ENCODE measurements at places on chromosomes 6 and 20.
A peak's percentile ranks its signal among the peaks of the same experiment; 100 is the strongest.

- DNase-seq = no peak
These were observed 182.7 kb upstream of the DTNBP1 start for GRCh38 chr6:15845492-15845891.

DNA sequence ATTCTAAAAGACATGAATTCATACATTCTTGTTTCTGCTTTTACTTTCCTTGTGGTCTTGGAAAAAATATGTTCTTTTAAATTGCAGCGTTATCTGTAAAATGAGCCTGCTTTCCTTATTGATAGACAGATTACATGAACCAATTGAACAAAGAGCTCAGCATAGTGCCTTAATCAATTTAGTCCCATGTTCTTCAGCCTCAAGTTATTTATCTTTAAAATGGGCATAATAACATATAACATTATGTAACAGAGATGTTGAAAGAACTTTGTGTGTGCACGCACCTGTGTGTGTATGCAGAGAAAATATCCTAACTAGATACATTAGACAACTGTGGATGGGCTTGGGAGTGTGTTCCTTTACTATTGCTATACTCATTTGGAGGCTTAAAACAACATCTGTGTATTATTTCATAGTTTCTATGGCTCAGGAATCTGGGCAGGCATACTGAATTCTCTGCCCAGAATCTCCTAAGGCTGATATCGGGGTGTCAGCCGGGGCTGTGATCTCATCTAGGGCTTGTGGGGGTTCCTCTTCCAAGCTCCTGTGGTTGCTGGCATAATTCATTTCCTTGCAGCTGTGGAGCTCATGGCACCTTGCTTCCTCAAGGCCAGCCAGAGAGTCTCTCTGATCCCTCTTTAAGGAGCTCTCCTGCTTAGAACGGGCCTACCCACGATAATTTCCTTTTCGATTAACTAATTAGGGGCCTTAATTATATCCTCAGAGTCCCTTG is 194.1 kb downstream of the ARID1B start:
- no peak for DNase-seq

DNA sequence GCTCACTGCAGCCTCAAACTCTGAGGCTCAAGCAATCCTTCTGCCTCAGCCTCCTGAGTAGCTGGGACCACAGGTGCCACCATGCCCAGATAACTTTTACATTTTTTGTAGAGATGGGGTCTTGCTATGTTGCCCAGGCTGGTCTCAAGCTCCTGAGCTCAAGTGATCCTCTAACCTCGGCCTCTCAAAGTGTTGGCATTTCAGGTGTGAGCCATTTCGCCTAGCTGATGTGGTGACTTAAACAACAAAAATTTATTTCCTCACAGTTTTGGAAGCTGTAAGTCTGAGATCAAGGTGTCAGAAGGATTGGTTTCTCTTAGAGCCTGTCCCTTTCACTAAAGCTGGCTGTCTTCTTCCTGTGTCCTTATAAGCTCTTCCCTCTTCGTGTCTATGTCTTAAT is 15.0 kb upstream of the JARID2 start:
- DNase-seq = no peak

GRCh38 chr6:161232467-161232866 is 41.4 kb downstream of the AGPAT4 start:
- DNase-seq = no peak

- DNase-seq = peak; percentile 70
These were observed 15.2 kb downstream of the COX4I2 start for GRCh38 chr20:31652917-31653396.

DNA sequence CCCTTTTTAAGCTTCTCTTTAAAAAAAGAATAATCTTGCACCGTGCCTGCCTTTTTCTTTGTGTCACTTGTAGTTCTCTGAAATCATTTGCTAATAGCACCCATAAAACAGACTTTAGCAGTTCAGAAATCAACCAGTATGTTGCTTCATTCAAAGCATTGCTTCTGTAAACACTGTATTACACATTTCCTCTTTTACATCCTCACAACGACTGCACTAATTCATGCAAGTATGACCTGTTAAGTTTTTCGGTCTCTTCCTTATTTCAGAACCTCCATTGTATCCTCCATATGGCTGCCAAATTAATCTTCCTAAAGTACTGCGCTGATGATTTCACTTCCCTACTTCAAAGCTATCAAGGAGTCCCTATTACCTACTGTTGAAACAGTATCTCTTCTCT is 142.9 kb upstream of the RNF217 start:
- DNase-seq = no peak

- DNase-seq = no peak
These were observed 15.0 kb downstream of the DUSP22 start for GRCh38 chr6:307065-307814.

GRCh38 chr6:145228962-145229582 is 506.2 kb downstream of the EPM2A start:
- no peak for DNase-seq

GRCh38 chr6:53723331-53723730 is 57.8 kb upstream of the KLHL31 start:
- DNase-seq = no peak

GRCh38 chr6:18976966-18977365 is 589.8 kb downstream of the RNF144B start:
- no peak for DNase-seq

DNA sequence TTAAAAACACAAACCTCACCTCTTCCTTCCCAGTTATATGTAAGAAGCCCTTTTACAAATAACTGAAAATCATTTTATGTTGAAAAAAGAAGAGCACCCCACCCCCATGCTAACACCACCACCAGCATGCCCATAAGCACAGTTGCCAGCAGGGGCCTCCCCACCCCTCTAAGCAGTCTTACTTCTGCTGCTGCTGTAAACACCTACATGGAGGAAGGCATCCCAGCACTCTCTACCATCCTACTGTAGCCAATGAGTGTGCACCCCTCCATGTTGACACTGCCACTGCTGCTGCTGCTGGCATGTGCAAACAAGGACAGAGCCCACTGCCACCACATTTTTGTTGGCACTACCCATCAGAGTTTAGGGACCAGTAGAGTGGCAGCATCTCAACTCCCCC is 49.6 kb upstream of the PHIP start:
- DNase-seq = no peak

DNA sequence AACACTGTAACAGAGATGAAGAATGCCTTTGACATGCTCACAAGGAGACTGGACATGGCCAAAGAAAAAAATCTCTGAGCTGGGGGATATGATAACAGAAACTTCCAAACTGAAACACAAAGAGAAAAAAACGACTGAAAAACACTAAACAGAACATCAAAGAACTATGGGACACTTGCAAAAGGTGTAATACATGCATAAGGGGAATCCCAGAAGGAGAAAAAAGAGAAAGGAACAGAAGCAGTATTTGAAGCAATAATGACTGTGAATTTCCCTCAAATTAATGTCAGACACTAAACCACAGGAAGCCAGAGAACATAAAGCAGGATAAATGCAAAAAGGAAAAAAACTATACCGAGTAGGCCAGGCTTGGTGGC is 117.4 kb upstream of the ARID1B start:
- no peak for DNase-seq

GRCh38 chr6:48866682-48867081 is 596.4 kb downstream of the MMUT start:
- no peak for DNase-seq

GRCh38 chr6:17494919-17495318 is 101.5 kb downstream of the CAP2 start:
- DNase-seq = no peak

DNA sequence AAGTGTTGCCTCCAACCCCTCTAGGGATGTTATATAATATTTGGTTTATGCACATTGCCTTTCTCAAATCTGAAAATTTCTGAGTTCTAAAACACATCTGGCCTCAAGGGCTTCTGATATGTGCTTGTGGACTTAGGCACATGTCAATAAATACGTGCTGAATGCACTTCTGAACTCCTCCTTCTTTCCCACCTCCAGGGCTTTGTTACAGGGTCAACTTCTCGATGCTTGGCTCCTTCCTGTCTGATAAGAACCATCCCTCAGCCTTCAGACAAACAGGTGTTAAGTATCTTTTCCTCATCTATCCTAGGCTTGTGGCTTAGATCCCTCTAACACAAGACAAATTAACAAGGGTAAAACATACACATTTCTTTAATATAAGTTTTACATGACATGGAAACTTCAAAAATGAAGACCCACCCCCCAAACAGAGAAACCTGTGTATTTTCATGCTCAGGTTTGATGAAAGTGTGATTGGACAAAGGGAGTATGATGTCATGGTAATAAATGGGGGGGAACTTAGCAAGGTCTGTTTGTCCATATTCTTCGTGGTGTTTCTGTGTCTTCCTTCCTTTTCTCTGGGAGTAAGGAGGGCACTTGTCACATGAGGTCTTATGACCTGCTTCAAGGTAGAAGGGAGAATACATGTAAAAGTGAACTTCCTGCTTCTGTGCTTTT is 326.9 kb downstream of the CD83 start:
- DNase-seq = no peak

DNA sequence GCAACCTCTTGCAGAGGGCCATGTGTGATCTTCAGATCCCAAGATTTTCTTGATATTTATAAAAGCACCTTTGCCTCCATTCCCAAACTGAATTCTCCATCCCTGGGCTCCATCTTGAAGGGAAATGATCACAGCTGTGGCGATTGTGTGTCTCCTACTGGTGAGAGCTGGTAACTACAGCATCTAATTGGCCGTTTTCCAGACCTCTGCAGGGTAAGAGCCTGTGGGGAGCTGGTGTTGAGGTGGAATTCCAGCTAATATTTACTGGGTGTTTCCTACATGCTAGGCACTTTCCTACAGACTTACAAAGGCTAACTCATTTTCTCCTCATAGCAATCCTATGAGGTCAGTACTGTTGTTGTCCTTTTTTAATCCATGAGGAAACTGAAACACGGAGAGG is 59.2 kb upstream of the FNDC1 start:
- peak; percentile 56 for DNase-seq

DNA sequence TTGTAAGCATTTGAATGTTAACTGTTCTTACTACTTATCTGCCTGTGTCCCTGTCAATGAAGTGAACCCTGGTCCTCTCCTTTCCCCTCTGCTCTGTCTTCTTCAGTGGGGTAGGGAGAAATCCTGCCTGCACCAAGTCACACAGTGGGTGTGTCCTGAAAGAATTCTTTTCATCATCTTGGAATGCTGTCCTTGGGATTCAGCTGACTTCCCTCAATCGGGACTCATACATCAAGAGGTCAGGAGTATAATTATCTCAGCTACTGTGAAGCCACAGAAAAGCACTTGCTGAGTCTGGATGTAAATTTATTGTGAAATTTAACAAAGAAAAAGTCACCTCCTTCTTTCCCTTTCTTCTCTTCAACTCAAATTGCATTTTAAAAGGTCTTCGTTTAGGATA is 328.5 kb downstream of the SOX4 start:
- peak; percentile 72 for DNase-seq

DNA sequence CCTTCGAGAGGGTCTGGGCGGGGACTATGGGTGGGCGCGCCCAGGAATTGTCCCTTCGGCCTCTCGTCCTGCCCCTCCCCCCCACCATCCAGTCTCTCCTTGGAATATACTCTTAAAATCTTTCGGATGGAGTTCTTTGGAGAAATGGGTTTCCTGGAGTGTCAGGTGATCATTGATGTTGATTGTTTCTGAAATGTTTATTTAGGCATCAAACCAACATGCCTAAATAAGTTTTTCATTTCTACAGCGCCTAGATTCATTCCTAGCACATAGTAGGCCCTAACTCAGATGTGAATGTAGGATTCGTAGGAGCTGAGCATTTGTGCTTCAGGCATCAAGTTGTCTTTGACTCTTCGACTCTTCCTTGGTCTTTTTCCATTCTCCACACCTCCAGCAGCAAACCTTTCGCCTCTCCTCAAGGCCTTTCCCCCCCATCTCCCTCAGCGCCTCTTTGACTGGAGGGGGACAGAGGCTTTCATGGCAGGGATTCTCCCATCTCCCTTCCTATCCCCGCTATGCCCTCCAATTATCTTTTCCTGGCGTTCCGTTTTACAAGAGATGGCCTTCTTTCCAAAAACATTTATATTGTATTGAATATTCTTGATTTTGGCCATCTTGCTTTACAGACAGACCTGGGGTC is 610 bp downstream of the CASP8AP2 start:
- no peak for DNase-seq

GRCh38 chr6:133804265-133804664 is 84.6 kb upstream of the TCF21 start:
- peak; percentile 64 for DNase-seq

DNA sequence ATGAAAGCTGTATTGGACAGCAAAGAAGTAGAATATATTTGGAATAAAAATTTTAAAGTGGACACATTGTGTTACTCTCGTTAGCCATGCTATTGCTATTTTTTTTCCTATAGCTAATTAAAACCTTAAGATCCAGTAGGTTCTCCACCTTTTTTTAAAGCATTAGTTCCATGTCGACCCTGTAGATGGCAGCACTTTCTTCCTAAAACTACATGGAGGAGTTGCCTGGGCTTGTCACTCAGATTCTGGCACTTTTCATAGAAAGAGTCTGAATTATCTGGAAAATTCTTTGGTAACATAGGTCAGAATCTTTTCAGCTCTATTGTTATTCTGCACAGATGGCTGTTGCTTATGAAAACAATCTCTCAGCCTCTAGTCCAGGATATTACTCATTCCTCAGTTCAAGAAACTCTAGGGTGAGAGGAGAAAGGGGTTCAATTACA is 42.0 kb upstream of the ESR1 start:
- peak; percentile 77 for DNase-seq

DNA sequence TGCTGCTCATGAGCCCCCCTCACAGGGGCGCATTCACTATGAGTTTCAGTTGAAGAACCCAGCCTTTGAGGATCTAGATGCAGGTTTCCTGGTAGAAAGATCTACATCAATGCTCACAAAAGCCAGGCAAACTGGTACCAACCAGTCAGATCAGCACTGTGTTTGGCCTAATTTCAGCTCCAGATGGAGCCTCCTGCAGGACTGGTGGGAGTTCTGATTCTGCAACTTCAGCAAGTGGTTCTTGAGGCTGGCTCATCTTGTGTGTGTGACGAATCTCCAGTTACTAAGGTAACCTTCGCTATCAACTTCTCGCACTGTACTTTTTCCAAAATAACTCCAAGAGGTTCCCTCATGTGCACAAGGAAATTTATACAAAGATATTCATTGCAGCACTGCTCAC is 118.8 kb downstream of the ZMYND8 start:
- DNase-seq = no peak

- no peak for DNase-seq
These were observed 291.6 kb downstream of the MAFB start for GRCh38 chr20:40397467-40397866.

DNA sequence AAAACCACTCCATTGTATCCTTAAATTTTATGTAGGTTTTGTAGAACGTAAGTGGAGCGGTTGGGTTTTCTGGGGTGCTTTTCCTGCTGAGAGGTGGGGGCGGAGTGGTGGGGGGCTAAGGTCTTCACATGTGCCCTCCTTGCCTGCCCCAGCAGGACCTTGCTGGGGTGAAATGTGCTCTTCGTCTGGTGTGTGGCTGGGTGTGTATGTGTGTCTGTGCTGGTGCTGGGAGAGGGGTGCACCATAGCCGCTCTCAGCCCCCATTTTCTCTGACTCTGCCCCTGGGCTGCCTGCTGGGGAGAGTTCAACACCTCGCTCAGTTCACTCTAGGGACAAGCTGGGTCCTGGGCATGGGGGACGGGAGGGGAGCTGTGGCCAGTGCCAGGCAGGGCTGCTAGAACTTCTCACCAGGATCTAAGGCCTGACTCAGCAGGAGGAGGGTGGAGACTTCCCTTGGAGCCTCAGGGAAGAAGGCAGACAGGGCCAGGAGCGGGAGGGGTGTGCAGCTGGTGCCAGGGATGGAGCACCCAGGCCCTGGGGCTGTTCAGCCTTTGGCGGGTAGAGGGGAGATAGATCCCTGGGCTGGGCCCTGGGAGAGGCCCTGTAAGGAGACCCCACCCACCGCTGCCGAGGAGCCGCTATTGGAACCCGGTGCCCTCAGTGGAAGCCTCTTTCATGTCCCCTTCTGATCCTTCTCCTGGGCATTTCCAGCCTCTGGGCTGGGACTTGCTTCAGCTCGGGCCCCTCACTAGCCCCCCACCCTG is 4.8 kb downstream of the SOX18 start:
- DNase-seq = no peak

GRCh38 chr6:136387316-136387715 is 97.7 kb upstream of the BCLAF1 start:
- no peak for DNase-seq
